A549 treated with RU486 at 1 μM for 4 hours (cell line): ENCODE measurements at places on chromosomes 5 and 9. TPM values are rescaled to one million over a fixed set of nuclear protein-coding genes. Genes with fewer than 3 reads are reported as not detected.

Gene TMEM161B
- 3.9 to 12.5 TPM (median 8.7 TPM) in 5 replicates for total RNA-seq

Gene SHROOM1
- 6.0 to 11.4 TPM (median 9.4 TPM) in 5 replicates for total RNA-seq

Gene NR4A3
- total RNA-seq = 1.1 to 3.5 TPM (median 2.6 TPM) in 5 replicates

Gene SPATA31D4
- not detected in 5 replicates for total RNA-seq

Gene SPINK7
- not detected in 5 replicates for total RNA-seq

Gene TMEM171
- total RNA-seq = 3.6 to 7.2 TPM (median 6.3 TPM) in 5 replicates

Gene DBH
- total RNA-seq = not detected in 5 replicates

Gene SKP2
- total RNA-seq = 17.0 to 22.7 TPM (median 19.0 TPM) in 5 replicates

Gene CDKN2B
- not detected in 5 replicates for total RNA-seq

Gene EMB
- total RNA-seq = 2.4 to 6.5 TPM (median 5.4 TPM) in 5 replicates

Gene WNT8A
- not detected in 5 replicates for total RNA-seq
